Activated naive CD8-positive, alpha-beta T cell treated with anti-CD3 and anti-CD28 coated beads for 36 hours (primary cell): ENCODE measurements at places on chromosomes 7 and 10. TPM values are rescaled to one million over a fixed set of nuclear protein-coding genes. Genes with fewer than 3 reads are reported as not detected.

GRCh38 chr7:27906385-27907091 is 166.6 kb downstream of the TAX1BP1 start:
- no peak overlapping the region for H3K27ac ChIP-seq
- no peak for DNase-seq
- H3K4me1 ChIP-seq, result peaks cover 3% of the 10 kb centered on the region
- H3K36me3 ChIP-seq, result no peaks in the 10 kb centered on the region

DNA sequence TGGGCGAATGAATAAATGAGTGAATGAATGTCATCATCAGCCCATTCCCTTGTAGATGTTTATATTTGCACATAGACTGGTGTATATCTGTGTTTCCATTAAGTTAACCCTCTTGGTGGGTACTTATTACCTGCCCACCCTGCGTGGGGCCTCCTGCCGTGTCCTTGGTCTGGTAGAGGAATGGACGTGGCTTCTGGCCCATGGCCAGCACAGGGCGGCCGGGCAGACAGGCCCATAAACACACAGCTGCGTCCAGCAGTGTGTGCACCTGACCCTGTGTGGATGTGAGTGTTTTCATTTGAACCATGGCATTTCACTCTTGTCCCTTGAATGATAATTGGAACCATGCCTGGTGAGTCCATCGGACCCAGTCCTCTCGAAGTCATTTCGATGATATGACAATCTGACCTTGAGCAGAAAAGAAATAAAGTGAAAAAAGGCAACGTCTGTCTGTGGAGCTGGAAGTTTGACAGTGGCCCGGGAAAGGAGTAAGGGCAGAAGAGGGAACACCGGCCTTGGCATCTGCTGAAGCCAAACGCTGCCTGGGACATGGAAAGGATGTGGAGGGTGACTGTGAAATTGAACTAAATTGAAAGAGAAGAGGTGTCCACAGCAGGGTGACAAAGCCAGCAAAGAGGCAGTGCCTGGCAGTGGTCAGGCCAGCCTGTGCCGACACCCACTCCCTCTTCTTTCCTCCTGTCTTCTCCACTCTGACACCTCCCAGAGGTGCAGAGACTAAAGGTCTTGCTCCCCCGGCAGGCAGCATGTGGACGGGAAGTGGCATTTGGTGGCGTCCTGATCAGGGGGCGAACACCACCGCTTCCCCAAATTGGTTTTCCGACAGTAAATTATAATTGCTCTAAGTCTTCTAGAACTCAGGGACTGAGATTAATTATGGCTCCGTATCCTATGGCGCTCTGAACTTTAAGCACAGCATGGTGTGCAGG is 199.0 kb upstream of the ZMIZ1 start:
- DNase-seq, result no peak
- H3K4me3 ChIP-seq, result no peak overlapping the region
- no peaks in the 10 kb centered on the region for H3K27me3 ChIP-seq
- H3K36me3 ChIP-seq, result no peaks in the 10 kb centered on the region
- H3K27ac ChIP-seq, result no peak overlapping the region

DNA sequence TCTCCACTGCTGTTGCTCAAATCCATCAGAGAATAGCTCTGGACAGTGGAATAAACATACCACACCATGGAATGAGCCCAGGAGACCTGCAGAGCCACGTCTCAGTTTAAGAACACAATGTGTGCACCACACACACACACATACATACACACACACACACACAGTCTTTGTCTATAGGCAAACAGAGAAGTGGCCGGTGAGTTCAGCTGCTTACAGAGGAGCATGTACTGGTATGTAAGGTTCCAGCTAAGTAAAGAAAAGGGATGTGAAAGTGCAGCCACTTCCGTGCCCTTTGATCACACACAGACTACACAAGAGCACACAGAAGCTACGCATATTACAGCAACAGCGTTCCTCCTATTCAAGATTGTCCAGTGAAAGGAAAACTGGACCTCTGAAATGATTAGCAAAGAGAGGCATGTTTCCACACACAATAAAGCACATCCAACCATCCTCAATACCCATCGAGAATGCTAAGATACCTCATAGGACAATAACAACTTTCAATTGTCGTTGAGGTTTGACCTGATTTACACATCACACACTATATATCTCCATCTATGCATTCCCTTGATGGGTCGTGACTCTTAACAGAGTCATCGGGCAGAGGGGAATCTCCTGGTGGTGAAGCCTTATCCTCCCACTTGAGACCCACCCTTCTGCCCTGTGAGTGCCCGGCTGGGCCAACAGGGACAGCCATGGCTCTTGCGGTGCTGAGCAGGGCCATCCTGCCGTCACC is 23.6 kb downstream of the SLC35B4 start:
- no peak for DNase-seq
- H3K4me1 ChIP-seq, result no peaks in the 10 kb centered on the region
- H3K4me3 ChIP-seq, result no peak overlapping the region
- no peaks in the 10 kb centered on the region for H3K27me3 ChIP-seq
- H3K36me3 ChIP-seq, result peaks cover 23% of the 10 kb centered on the region

GRCh38 chr10:47087667-47088066 is 176.4 kb downstream of the PTPN20 start:
- H3K4me3 ChIP-seq, result no peak overlapping the region
- H3K4me1 ChIP-seq, result peaks cover 11% of the 10 kb centered on the region
- H3K36me3 ChIP-seq, result no peaks in the 10 kb centered on the region
- DNase-seq, result no peak
- no peaks in the 10 kb centered on the region for H3K27me3 ChIP-seq

GRCh38 chr7:128757203-128757602 is 18.0 kb downstream of the CALU start:
- peaks cover 10% of the 10 kb centered on the region for H3K4me1 ChIP-seq
- peaks cover 25% of the 10 kb centered on the region for H3K36me3 ChIP-seq
- no peak overlapping the region for H3K4me3 ChIP-seq
- peak overlapping the region; percentile 52 for H3K27ac ChIP-seq

DNA sequence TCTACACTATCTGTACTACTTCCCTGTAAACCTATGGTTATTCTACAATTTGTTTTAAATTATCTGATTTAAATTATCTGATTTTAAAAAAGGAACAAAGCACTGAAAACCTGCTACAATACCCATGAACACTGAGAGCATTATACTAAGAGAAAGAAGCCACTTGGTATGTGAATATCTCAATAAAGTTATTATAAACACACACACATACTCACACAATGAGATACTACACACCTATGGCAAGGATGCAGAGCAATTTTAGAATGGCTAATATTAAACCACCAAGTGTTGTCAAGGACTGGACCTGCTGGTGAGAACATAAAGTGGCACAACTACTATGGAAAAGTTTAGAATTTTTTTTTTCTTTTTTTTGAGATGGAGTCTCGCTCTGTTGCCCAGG is 82.7 kb downstream of the IGF2BP3 start:
- H3K4me3 ChIP-seq, result no peak overlapping the region
- H3K36me3 ChIP-seq, result no peaks in the 10 kb centered on the region
- peaks cover 17% of the 10 kb centered on the region for H3K4me1 ChIP-seq
- peaks cover 17% of the 10 kb centered on the region for H3K27me3 ChIP-seq

DNA sequence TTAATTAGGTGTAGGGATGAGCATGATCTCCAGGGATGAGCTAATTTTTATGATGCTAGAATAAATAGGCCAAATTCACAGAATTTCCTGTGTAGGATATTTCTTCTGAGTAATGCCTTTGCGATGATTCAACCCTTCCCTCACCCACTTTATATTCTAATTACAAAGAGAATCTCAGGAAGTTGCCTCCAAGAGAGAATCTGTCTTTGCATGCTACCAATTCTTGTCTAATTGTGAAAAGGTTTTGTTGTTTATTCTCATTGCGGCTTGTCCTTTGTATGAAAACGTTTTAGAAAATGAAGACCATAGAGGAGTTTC is 6.3 kb downstream of the C7orf57 start:
- no peaks in the 10 kb centered on the region for H3K36me3 ChIP-seq
- DNase-seq, result no peak
- H3K4me1 ChIP-seq, result peaks cover 41% of the 10 kb centered on the region
- peaks cover 15% of the 10 kb centered on the region for H3K27me3 ChIP-seq
- peak overlapping the region; percentile 15 for H3K4me3 ChIP-seq
- H3K27ac ChIP-seq, result peak overlapping the region; percentile 84

GRCh38 chr7:152871005-152871677 is 111.6 kb downstream of the ACTR3B start:
- no peak overlapping the region for H3K4me3 ChIP-seq
- no peak for DNase-seq
- no peaks in the 10 kb centered on the region for H3K27me3 ChIP-seq
- peaks cover 5% of the 10 kb centered on the region for H3K36me3 ChIP-seq

GRCh38 chr10:60235001-60235400 is 154.7 kb downstream of the ANK3 start:
- no peak for DNase-seq
- H3K27me3 ChIP-seq, result peaks cover 4% of the 10 kb centered on the region

GRCh38 chr7:12694817-12695216 is 7.4 kb downstream of the ARL4A start:
- no peaks in the 10 kb centered on the region for H3K27me3 ChIP-seq
- peaks cover 9% of the 10 kb centered on the region for H3K4me1 ChIP-seq
- H3K36me3 ChIP-seq, result no peaks in the 10 kb centered on the region
- no peak overlapping the region for H3K27ac ChIP-seq
- no peak for DNase-seq

- H3K4me3 ChIP-seq, result no peak overlapping the region
- no peaks in the 10 kb centered on the region for H3K27me3 ChIP-seq
- DNase-seq, result no peak
- H3K4me1 ChIP-seq, result peaks cover 22% of the 10 kb centered on the region
- H3K36me3 ChIP-seq, result no peaks in the 10 kb centered on the region
These were observed 48.4 kb downstream of the MPP7 start for GRCh38 chr10:28254290-28254985.

- H3K4me1 ChIP-seq, result no peaks in the 10 kb centered on the region
- H3K27ac ChIP-seq, result no peak overlapping the region
- H3K4me3 ChIP-seq, result no peak overlapping the region
- peaks cover 43% of the 10 kb centered on the region for H3K27me3 ChIP-seq
- no peak for DNase-seq
These were observed 381.3 kb downstream of the PTPRN2 start for GRCh38 chr7:158206341-158206740.

- H3K27ac ChIP-seq, result no peak overlapping the region
- H3K27me3 ChIP-seq, result no peaks in the 10 kb centered on the region
These were observed 1193.0 kb upstream of the CELF2 start for GRCh38 chr10:9824631-9825071.

DNA sequence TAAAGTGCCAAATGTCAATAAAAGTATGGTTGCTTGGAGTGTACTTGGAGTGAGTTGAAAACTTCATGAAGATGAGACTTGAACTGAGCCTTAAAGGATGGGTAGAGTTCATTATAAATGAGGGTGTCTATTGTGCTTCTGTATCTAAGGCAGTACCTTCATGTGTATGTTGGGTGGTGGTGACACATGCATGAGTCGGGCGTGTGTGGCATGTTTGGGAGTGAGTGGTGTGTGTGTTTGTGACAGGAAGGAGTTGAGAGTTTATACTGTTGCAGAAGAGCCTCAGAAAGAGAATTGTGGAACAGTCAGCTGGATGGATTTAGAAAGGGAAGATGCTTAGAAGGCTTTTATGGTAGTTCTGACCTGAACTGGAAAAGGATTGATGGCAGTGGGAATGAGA is 6.0 kb upstream of the ZRANB1 start:
- no peak overlapping the region for H3K4me3 ChIP-seq
- no peaks in the 10 kb centered on the region for H3K27me3 ChIP-seq
- H3K36me3 ChIP-seq, result peaks cover 17% of the 10 kb centered on the region
- H3K27ac ChIP-seq, result no peak overlapping the region

GRCh38 chr7:128726059-128726736 is 13.0 kb upstream of the CALU start:
- H3K27me3 ChIP-seq, result peaks cover 15% of the 10 kb centered on the region
- H3K4me1 ChIP-seq, result no peaks in the 10 kb centered on the region
- no peak for DNase-seq
- H3K27ac ChIP-seq, result no peak overlapping the region
- no peaks in the 10 kb centered on the region for H3K36me3 ChIP-seq

DNA sequence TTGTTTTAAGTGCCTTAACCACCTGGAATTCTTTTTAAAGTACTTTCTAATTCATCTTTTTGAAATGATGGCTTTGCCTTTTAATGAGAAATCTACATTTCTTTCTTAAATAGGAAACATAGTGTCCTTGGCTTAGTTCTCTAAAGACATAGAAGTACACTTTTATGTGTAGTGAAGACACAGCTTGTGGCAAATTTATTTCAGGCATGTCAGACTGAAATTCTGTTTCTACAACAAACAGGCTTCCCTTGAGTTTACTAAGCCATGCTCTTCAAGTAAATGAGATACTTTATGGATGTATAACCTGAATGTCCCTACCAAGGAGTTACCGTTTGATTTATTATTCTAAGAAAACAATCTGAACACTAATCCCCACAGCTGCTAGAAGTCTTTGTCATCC is 136.9 kb upstream of the MAGI2 start:
- no peaks in the 10 kb centered on the region for H3K36me3 ChIP-seq
- peaks cover 12% of the 10 kb centered on the region for H3K27me3 ChIP-seq
- DNase-seq, result no peak
- H3K4me1 ChIP-seq, result peaks cover 3% of the 10 kb centered on the region
- H3K27ac ChIP-seq, result no peak overlapping the region

GRCh38 chr10:113293167-113293566 is 259.7 kb upstream of the HABP2 start:
- no peaks in the 10 kb centered on the region for H3K4me1 ChIP-seq
- DNase-seq, result no peak
- peaks cover 7% of the 10 kb centered on the region for H3K27me3 ChIP-seq
- no peak overlapping the region for H3K4me3 ChIP-seq

- peaks cover 23% of the 10 kb centered on the region for H3K4me1 ChIP-seq
- H3K27me3 ChIP-seq, result no peaks in the 10 kb centered on the region
- peak overlapping the region; percentile 81 for H3K27ac ChIP-seq
- peaks cover 9% of the 10 kb centered on the region for H3K36me3 ChIP-seq
These were observed 85.8 kb downstream of the CALD1 start for GRCh38 chr7:134865001-134865845.

DNA sequence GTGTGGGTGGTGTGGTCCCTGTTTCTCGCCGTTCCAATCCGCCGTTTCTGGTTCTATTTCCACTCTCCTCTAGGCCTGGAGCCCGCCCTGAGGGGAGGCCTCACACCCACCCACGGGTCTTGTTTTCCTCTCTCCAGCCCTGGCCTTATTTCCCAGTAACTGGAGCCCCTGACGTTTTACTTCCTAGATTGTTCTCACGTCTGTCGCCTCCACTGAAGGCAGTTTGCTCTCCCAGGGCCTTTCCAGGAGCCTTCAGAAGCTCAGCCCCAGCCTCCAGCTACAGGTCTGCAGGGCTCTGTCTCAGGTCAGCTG is 30.6 kb downstream of the CFAP46 start:
- no peak for DNase-seq
- H3K27me3 ChIP-seq, result peaks cover 4% of the 10 kb centered on the region
- H3K4me1 ChIP-seq, result peaks cover 2% of the 10 kb centered on the region
- H3K4me3 ChIP-seq, result no peak overlapping the region

DNA sequence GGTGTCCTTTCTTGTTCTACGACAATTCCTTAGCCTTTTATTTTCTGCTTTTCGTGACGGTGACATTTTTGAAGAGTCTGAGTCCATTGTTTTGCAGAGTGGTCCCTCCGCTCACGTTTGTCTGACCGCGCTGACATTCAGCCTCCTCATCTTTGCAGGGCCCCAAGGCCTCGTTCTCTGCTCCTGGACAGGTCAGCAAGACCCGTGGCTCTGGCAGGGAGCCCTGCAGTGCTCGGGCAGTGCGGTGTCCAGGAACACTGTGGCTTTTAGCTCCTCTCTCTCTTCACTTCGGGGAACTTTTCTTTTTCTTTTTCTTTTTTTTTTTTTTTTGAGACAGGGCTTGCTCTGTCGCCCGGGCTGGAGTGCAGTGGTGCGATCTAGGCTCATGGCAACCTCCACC is 142.5 kb downstream of the DNAJB6 start:
- no peak for DNase-seq
- H3K4me3 ChIP-seq, result no peak overlapping the region
- H3K36me3 ChIP-seq, result peaks cover 5% of the 10 kb centered on the region
- peaks cover 7% of the 10 kb centered on the region for H3K4me1 ChIP-seq

EBLN1 gene
- total RNA-seq, result not detected

CYP3A7 gene
- total RNA-seq, result not detected

TDRD1 gene
- total RNA-seq, result 0.24 TPM

NODAL gene
- not detected for total RNA-seq

ITPRID1 gene
- not detected for total RNA-seq

DNAJC12 gene
- 46.7 TPM for total RNA-seq

MLXIPL gene
- total RNA-seq, result not detected

LZTS2 gene
- total RNA-seq, result 10.4 TPM

FZD8 gene
- 0.21 TPM for total RNA-seq
